ENCODE measurements at places on chromosomes 2 and 18. TPM values are rescaled to one million over a fixed set of nuclear protein-coding genes. Genes with fewer than 3 reads are reported as not detected.

FBXO48 gene
- 1.5 TPM for total RNA-seq

KATNAL2 gene
- 3.7 TPM for total RNA-seq

TRIM43 gene
- not detected for total RNA-seq

RPRD1A gene
- total RNA-seq, result 32.5 TPM

MPP4 gene
- total RNA-seq, result not detected

REG1B gene
- total RNA-seq, result not detected

ASIC4 gene
- not detected for total RNA-seq

DCTN1 gene
- total RNA-seq, result 114 TPM

LMAN1 gene
- total RNA-seq, result 44.1 TPM

PDCL3 gene
- total RNA-seq, result 20.5 TPM

RNF152 gene
- 80.9 TPM for total RNA-seq

SIGLEC15 gene
- total RNA-seq, result 0.36 TPM

SAG gene
- total RNA-seq, result not detected

DHRS9 gene
- 206 TPM for total RNA-seq

VWA3B gene
- 2.9 TPM for total RNA-seq

Measured in left colon (tissue), 2 donors.